ENCODE measurements at places on chromosomes 12 and 14.

GRCh38 chr12:60752589-60752988 is 1156.8 kb downstream of the SLC16A7 start:
- DNase-seq = no peak

DNA sequence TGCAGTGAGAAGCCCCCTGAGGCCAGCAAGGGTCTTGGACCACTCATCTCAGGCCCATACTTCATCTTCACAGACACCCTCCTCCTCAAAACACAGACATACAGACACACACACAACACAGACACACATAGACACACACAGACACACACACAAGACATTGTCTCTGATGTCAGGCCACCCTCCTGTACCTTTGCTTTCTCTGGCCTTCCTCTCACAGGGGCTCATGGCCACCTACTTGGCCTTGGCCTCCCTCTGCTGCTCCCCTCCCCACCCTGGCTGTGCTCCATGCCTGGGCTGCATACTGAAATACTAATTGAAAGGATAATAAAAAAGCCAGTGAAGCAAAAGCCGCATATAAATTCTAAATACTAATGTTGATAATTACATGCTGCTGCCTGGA is 1.6 kb upstream of the SYNDIG1L start:
- no peak for DNase-seq

DNA sequence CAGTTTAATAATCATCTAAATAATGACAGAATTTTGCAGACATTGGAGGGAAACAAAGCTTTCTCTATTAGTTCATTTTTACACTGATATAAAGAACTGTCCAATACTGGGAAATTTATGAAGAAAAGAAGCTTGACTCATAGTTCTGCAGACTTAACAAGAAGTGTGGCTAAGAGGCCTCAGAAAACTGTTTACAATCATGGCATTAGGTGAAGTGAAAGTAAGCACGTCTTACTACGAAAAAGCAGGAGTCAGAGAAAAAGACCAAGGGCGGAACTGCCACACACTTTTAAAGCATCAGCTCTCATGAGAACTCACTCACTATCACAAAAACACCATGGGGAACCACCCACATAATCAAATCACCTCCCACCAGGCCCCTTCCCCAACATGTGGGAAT is 804.4 kb downstream of the FLRT2 start:
- no peak for DNase-seq

DNA sequence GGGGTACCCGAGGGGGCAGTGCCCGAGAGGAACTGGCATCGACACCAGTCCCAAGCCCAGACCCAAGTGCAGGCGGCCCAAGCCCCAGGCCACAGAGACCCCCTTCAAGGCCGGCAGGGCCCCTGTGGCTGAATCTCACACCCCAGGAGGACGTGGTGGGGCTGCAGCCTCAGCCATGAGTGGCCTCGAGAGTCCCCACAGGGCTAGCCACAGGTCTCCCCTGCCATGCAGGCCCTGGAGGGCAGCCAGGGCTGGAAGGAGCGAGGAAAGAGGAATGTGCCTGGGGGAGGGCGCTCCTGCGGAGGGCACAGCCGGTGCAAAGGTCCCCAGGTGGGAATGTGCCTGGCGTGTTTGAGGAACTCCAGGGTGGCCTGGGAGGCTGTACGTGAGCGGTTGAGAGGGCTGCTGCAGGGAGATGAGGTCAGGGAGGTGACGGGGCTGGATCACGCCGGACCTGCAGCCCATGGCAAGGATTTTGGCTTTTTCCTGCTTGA is 86.1 kb downstream of the NCOR2 start:
- no peak for DNase-seq

DNA sequence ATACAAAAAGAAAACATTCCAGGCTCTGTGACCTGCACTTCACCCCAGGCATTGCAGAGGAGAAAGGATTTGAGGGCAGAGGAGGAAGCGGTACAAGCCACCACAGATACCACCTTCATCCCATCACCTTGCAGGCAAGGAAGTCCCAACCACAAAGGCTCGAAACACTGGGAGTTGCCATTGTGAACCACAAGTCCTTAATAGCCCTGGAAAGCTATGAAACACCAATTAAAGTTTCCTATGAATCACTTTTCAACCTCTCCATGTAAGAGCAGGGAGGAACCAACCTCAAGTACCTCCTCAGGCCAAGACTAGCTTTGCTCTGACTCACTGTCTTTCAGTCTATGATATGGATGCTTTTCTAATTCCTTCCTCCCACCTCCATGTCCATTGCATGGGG is 27.0 kb downstream of the MAP3K9 start:
- DNase-seq = no peak

- DNase-seq = no peak
Observed at GRCh38 chr14:73833530-73834260, 17.9 kb upstream of the PTGR2 start.

DNA sequence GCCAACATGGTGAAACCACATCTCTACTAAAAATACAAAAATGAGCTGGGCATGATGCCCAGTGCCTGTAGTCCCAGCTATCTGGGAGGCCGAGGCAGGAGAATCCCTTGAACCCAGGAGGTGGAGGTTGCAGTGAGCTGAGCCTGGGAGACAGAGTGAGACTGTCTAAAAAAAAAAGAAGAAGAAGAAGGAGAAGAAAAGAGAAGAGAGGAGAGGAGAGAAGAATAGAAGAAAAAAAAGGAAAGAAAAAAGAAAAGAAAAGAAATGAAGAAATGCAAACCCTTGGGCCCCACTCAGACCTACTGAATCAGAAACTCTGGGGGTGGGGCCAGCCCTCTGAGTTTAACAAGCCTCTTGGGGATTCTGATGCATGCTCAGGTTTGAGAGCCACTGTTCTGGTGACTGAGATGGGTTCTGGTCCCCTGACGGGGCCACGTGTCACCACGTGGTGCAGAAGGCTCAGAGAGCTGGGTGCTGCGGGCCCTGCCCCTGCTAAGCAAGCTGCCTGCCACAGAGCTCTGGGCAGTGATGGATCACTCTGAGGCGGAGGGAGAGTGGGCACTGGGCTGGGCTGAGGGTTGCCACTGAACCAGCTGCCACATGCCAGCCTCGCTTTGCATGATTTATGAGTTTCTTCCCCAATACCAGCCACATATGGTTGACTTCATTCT is 37.5 kb downstream of the ERH start:
- DNase-seq = no peak

All from GM12864 (cell line).